ENCODE measurements at places on chromosomes 2 and 18.

DNA sequence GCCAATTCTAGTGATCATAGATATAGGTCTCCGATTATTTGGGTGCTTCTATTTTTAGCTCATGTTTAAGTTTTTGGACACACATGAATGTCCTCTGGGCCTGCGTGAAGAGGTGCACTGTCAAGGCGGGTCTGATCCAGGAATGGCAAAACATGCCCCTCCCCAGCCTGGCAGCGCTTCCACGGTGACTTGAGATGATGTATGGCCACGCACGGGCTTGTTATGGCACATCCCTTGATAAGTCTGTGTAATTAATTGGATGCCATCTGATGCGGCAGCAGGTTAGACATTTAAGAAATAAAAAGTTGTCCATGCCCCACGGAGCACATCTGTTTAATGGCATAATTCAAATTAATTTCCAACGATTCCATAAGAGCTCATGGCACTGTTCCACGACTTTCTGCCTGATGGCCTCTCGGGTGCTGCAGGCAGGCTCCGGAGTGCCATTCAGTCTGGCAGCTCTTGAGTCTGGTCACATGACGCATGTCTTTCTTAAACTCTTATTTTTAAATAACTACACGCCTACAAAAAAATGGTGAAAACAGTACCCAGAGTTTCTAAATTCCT lies 151.4 kb downstream of the ACKR3 start:
- no peak for DNase-seq

DNA sequence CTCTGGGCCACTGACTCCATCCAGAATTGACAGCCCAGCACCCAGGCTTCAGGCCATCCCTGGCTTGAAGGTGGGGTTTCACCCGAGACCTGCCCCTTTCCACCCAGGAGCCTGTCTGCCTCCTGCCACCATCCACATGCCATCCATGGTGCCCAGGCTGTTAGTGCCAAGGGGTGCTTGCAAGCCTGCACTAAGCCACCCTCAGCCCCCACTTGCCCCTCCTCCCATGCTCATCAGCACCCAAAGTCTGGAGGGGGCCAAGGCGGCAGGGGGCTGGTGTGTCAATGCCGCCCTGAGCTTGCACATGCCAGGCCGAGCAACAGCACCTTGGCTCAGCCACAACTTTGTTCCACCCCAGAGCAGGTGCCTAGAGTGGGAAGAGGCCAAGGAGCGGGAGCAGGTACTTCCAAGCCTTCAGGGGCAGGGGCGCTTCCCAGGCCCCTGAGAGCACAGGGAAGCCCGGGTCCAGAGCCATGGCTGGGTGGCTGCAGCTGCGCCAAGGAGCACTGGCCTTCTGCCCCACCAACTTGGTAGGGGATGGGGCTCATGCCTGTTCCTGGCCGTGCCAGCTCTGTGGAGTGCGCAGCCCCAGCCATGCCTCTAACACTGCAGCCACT lies 12.0 kb downstream of the SRD5A2 start:
- no peak for DNase-seq

DNA sequence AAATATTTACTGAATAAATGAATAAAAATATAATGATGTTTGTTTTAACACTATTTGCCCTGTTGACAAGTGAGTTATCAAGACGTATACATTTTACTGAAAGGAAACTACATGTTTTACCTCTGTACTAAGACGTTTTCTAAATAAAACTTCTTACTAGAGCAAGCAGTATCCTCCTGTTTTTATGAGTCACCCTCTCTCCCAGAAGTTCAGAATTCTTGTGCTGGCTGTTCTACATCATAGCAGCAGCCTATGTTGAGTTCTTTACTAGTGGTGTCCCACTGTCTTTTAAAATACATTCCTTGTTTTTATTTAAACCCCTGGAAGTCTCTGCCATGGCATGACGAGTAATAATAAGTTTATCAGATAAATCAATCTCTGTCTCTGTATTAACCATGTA lies 297.4 kb downstream of the CALCRL start:
- DNase-seq: no peak

DNA sequence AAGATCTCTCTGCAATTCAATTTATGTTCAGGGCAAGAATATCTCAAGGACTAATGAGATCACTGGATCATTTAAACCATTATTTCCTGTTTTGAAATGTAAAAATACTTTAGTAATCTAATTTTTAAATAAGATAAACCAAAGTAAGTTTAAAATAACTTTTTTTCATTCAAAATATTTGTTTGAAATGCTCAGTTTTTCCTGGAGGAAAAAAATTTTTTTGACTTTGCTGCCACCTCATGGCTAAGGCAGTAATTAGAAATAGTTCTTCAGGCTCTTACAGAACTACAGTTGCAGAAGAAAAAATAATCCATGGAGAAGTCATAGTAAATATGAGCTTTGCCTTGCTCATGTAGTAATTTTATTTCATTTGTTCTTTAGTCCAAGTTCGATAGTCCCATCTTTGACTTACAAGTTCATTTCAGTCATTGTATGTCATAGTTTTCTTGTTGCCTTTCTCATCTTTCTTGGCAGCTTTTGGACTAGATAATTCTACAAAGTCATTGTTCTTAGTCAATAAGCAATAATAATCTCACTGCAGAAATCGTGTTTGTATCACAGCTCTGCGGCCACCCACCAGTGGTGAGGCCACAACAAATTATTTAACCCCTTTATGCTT lies 127.4 kb downstream of the DPP4 start:
- no peak for DNase-seq

DNA sequence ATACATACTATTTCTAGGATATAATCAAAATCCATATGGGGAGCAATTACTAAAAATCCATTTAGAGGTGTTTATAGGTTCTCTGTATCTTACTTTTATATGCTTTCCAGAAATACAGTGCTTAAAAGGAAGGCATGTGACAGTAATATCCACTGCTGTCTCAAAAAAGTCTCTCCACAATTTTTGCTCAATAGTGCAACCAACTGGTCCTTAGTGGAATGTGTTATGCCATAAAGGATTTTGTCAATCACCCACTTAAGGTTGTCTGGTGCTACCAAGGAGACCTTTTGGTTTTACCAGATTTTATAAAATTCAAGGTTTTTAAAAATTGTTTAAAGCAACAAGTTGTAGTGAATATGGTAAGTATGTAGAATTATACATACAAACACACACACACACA lies 328.5 kb upstream of the DSEL start:
- DNase-seq: no peak

DNA sequence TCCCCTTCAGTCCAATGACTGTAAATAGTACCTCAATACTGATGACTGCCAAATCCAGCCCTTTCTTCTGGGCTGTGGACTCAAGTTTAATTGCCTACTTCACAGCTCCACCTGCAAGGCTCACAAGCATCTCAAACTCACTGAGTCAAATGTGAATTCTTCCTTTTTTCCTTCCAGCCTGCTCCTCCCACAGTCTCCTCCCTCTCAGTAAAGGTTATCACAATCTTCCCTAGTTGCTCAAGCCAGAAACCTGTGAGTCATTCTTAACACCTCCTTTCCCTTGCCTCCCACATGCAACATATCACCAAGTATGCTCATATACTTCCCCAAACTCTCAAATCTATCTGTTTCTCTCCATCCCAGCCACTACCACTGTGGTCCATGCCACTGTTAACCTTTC lies 3.7 kb upstream of the MFSD6 start:
- no peak for DNase-seq

DNA sequence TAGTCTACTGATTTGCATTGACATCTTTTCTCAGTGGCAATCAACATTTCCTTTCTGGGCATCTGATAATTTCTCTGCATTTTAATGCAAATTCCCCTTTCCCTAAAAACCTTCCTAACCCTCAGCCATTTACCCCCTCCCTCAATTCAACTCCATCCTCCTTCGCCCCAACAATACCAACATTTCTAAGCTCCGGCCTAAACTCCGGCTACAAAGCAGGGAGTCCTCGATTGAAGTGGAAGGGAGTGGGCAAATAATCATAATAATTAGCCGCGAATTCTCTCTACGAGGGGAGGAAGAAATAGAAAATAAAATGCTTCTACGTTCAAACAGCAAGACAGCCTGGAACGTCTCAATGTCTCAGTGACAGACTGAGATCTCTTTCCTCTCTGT lies 4.6 kb downstream of the BCL11A start:
- DNase-seq: no peak

DNA sequence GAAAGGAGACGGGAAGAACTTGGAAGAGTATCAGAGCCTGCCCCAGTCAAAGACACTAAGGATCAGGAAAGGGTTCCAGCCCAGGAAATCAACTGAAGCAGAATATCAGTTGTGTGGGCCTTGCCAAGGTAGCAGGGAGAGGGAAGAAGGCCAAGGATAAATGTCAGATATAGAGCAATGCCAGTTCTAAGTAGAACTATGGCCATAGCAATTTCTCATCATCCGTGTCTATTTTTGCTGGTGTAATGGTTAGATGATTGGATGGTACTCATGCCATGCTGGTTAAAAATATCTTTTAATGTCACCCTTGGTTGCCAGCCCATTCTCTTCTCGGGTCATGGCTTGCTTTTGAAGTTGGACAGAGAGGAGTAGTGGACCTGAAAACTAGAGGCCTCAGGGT lies 41.9 kb downstream of the MAIP1 start:
- no peak for DNase-seq

- peak; percentile 0 for DNase-seq
Observed at GRCh38 chr2:14903709-14904374, 271.3 kb downstream of the LRATD1 start.

- no peak for DNase-seq
Observed at GRCh38 chr2:236816197-236817170, 246.9 kb downstream of the ACKR3 start.

- DNase-seq: no peak
Observed at GRCh38 chr2:21155365-21156136, 31.8 kb downstream of the TDRD15 start.

DNA sequence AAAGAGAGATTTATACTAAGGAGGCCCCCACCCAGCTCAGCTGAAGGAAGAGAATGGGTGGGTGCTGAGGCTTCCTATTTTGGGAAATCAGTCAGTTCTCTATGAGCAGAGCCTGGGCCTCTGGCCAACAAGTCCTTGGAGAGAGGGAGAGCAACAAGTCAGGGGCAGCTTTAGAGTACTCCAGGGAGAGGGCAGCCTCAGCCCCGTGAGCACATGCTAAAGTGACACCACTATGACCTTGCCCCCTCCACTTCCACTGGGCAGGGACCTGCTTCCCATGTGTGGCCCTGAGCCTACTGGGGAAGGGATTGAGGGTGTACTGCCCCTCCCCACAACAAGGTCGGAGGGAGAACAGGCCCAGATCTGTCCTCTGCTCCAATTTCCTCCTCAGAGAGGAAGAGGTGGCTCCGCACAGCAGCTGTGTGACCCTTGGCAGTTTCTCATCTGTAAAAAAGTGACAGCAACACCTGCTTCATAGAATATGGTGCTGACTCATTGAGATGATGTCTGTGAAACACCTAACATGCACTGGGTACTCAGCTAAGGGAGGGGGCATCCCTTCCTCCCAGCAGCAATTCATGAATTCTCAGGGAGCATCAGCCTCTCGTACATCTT lies 72.9 kb downstream of the CLHC1 start:
- no peak for DNase-seq

GRCh38 chr2:30631051-30631671 lies 176.1 kb downstream of the CAPN13 start:
- DNase-seq: no peak

DNA sequence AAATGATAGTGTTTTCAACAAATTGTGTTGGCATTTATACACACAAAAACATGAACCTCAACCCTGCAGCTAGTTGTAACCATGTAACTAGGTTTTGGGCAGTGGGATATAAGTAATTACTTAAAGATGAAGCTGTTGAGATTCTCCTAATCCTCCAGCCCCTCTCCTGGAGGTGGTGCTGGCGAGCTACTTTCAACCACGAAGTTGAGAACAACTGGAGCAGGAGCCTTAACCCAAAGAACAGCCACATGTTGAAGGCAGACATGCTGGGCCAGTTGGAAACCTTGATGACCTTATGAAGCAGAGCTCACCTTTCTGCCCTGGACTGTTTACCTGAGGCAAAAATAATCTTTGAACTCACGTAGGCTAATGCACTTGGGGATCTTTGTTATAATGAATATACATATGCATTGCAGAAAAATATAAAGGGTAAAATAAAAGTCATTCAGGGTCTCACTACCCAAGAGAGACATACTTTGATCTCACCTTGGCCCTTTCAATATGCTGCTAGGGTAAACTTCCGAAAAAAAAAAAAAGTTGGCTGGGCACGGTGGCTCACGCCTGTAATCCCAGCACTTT lies 89.6 kb upstream of the NPAS2 start:
- DNase-seq: peak; percentile 3

GRCh38 chr2:188979187-188980114 lies 5.3 kb downstream of the COL3A1 start:
- no peak for DNase-seq

GRCh38 chr2:214328941-214329340 lies 81.9 kb upstream of the VWC2L start:
- no peak for DNase-seq

GRCh38 chr18:34648269-34648985 lies 61.7 kb upstream of the DTNA start:
- no peak for DNase-seq

DNA sequence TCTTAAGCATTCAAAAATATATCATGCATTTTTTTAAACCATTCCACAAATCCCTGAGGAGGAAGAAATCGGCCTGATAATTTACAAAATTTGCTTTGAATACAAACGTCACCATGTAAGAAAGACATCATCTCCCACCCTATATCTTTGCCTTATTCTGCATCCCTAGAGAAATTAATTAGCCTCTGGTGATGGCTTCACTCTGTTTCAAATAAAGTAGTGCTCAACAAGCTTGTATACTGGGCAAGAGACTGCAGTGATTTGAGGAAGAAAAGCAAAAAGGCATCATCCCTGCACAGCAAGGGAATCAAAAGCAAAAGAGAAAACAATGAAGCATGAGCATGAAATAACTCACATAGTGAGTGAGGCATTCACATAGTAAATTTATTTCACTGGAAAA lies 375.5 kb downstream of the CDH7 start:
- DNase-seq: no peak

- no peak for DNase-seq
Observed at GRCh38 chr2:3547915-3548314, 10.2 kb downstream of the RNASEH1 start.

DNA sequence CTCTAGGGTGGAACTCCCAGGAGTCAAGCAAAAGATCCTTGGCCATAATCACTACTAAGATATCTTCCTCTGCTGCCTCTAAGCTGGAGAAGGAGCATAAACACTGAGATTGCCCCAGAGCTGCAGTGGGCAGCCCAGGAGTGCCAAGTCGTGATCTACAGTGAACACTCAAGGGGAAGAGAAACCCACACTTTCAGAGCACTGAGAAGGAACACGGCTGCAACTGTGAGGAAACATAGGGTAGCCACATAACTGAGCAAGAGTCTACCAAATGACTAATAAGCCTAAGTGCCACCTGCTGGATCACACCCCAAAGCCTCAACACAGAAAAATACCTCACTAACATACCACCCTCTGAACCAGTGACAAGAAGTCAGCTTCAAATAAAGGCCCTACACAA lies 79.6 kb upstream of the RAB12 start:
- DNase-seq: no peak

GRCh38 chr18:3612315-3612714 lies 162.3 kb downstream of the TGIF1 start:
- DNase-seq: no peak

Measured in stimulated activated CD4-positive, alpha-beta T cell treated with anti-CD3 and anti-CD28 coated beads, TNF-alpha, amount 100 ng/mL, for 4 hours (primary cell).